ENCODE measurements at places on chromosomes 12 and 14. TPM values are rescaled to one million over a fixed set of nuclear protein-coding genes. Genes with fewer than 3 reads are reported as not detected.

DNA sequence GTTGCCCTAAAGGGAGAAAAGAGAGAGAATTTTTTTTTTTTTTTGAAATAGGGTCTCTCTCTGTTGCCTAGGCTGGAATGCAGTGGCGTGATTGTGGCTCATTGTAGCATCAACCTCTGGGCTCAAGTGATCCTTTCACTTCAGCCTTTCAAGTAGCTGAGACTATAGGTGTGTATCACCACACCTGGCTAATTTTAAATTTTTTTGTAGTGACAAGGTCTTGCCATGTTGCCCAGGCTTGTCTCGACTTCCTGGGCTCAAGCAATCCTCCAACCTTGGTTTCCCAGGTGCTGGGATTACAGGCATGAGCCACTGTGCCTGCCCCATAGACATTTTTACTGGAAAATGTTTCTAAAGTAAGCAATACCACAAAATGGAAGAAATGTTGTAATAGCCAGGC, 36.8 kb downstream of the YARS2 start:
- no peaks in the 10 kb centered on the region for H3K27me3 ChIP-seq
- no peak for DNase-seq

GRCh38 chr12:122917507-122918121, 21.7 kb upstream of the VPS37B start:
- no peak overlapping the region for H3K4me3 ChIP-seq
- no peaks in the 10 kb centered on the region for H3K27me3 ChIP-seq
- H3K27ac ChIP-seq, result peak overlapping the region; percentile 86

- H3K27me3 ChIP-seq, result no peaks in the 10 kb centered on the region
- no peaks in the 10 kb centered on the region for H3K4me1 ChIP-seq
- DNase-seq, result no peak
- no peak overlapping the region for H3K4me3 ChIP-seq
Observed at GRCh38 chr12:48686615-48687334, 4.7 kb upstream of the KANSL2 start.

DNA sequence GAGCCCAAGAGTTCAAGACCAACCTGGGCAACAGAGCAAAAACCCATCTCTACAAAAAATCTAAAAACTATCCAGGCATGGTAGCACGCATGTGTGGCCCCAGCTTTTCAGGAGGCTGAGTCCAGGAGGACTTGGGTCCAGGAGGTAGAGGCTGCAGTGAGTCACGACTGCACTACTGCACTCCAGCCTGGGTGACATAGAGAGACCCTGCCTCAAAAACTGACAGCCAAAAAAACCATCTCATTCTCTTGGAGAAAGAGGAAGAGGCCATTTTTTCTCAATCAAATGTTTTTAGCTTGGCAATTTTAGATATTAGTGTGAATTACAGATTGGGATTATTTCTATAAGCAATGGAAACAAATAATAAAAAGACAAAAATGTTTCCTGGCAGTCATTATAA, 38.2 kb downstream of the ZFC3H1 start:
- DNase-seq, result no peak
- no peaks in the 10 kb centered on the region for H3K27me3 ChIP-seq
- H3K36me3 ChIP-seq, result peaks cover 60% of the 10 kb centered on the region
- H3K4me3 ChIP-seq, result no peak overlapping the region
- no peak overlapping the region for H3K27ac ChIP-seq
- H3K4me1 ChIP-seq, result no peaks in the 10 kb centered on the region

DNA sequence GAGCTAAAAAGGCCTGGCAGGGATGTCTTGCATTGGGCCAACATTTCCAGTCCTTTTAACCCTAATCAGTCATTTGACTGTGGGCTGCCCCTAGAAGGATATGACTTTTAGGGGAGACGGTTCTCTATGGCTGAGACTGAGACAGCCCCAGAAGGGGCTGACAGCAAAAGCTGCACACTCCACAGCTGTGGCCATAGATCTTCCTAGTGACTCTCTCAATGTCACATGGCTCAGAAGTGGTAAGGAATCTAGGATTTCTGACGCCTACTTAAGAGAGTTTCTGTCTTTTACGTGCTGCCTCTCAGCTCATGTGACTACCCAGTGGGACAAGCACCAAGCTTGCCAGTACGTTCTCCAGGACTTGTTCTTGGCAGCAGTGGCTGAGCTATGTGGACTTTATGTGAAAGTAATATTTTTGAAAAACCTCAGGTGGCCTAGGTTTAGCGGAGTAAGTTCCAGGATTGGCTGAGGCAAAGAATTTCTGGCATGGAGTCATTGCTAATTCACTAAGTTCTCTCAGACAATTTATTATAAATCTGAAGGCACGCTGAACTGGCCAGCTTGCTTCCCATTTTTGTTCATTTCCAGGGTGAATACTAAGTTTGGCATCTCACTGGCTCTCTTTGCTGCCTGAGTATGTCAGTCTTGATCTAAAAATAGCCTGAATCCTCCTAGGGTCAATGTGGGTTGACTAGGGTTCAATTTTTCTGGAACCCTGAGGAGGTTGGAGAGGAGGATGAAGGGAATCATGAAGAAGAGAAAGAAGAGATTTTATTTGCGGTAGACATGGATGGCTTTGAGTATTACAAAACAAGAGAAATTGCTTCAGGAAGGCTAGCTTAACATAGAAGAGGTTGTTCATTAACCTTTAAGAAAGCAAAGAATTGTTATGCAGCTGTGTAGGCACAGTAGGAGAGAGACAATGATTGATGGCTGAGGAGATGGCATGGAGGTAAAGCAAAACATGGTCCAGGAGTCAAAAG, 271.8 kb downstream of the AEBP2 start:
- H3K27me3 ChIP-seq, result no peaks in the 10 kb centered on the region
- no peak overlapping the region for H3K27ac ChIP-seq
- H3K4me1 ChIP-seq, result peaks cover 32% of the 10 kb centered on the region
- no peaks in the 10 kb centered on the region for H3K36me3 ChIP-seq
- DNase-seq, result no peak
- no peak overlapping the region for H3K4me3 ChIP-seq

DNA sequence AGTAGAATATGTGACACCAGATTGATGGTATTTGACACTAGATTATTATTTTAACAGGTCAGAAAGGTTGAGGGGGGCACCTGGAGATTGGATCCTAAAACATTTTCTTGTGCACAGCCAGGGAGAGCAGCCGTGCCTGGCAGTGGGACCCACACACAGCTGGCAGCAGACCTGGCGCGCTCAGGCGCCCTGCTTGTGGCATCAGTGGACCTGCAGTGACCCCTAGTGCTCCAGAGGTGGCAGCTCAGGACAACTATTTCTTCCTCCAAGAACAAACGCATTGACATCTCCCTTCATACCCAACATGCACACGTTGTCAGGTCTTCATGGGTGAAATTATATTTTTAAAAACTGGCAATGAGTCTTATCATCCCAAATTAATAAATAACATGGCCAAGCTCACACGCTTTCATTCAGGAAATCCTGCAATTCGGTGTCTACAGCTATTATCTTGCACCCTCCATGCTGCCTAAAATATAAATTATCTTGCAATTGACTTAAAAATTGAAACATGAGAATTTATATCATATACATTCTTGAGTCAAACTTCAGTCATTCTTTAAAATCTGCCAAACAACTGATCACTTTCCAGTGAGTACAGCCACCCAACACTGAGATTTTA, 7.7 kb upstream of the TMEM132D start:
- no peak overlapping the region for H3K27ac ChIP-seq
- H3K4me1 ChIP-seq, result no peaks in the 10 kb centered on the region
- no peaks in the 10 kb centered on the region for H3K27me3 ChIP-seq
- H3K36me3 ChIP-seq, result no peaks in the 10 kb centered on the region

- no peaks in the 10 kb centered on the region for H3K27me3 ChIP-seq
- H3K4me3 ChIP-seq, result no peak overlapping the region
Observed at GRCh38 chr14:92954933-92955332, 32.0 kb downstream of the CHGA start.

- no peak overlapping the region for H3K27ac ChIP-seq
- H3K27me3 ChIP-seq, result no peaks in the 10 kb centered on the region
- peaks cover 15% of the 10 kb centered on the region for H3K4me1 ChIP-seq
- DNase-seq, result no peak
- H3K4me3 ChIP-seq, result no peak overlapping the region
Observed at GRCh38 chr14:104098272-104099095, 13.0 kb downstream of the ASPG start.

- no peaks in the 10 kb centered on the region for H3K36me3 ChIP-seq
- no peak overlapping the region for H3K4me3 ChIP-seq
- no peaks in the 10 kb centered on the region for H3K27me3 ChIP-seq
Observed at GRCh38 chr14:99004112-99004511, 267.9 kb downstream of the BCL11B start.

GRCh38 chr12:3363608-3364007, 127.4 kb upstream of the PRMT8 start:
- H3K4me3 ChIP-seq, result no peak overlapping the region
- H3K36me3 ChIP-seq, result no peaks in the 10 kb centered on the region
- no peaks in the 10 kb centered on the region for H3K27me3 ChIP-seq

DNA sequence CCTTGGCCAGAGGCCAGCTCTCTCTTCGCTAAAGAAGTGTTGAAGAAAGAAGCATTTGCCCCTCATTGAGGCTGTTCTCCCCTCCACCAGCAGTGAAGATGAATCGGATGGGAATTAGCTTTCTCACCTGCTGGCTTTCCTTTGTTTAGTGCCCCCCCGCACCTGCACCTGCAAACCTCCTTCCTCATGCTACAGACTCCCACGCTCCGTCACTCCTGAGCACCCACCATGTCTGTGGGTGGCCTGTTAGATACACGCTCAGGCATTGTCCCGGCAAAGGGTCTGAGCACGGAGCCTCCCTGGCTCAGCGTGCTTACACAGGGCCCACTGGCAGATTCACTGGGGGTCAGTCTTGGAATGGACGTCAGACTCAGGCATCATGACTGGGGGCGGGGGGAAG, 121.6 kb downstream of the GLT1D1 start:
- DNase-seq, result no peak
- no peaks in the 10 kb centered on the region for H3K36me3 ChIP-seq
- H3K27me3 ChIP-seq, result no peaks in the 10 kb centered on the region
- H3K4me1 ChIP-seq, result no peaks in the 10 kb centered on the region
- H3K4me3 ChIP-seq, result no peak overlapping the region

DNA sequence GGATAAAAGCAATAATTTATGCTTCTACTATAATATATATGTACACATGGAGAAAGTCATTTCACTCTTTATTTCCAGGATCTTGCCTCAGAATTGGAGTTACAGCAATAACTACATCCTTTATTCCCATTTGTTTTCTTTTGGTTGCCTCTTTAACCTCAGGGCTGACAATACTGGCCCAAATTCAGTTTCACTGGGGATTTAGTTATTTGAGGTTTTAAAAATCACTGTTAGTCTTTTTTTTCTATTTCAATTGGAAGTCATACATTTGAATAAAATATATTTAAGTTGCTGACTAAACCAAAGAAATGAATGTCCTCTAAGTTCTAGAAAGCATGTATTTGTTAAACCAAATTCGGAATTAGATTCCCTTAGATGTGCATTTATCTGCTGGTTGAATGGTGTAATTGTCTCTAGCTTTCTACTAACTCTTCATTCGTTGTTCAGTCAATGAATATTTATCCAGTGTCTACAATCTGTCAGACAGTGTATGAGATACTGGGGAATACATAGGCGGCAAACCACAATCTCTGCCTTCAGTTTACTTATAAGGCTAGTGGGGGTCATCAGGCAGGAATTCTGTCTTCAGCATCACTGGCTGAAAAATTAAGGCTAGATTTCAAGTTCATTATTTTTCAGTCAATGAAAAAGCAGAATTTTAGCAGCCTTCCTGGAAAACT, 190.8 kb upstream of the ARHGAP5 start:
- no peak overlapping the region for H3K27ac ChIP-seq
- no peak for DNase-seq
- H3K4me3 ChIP-seq, result no peak overlapping the region
- H3K4me1 ChIP-seq, result peaks cover 13% of the 10 kb centered on the region
- no peaks in the 10 kb centered on the region for H3K36me3 ChIP-seq
- H3K27me3 ChIP-seq, result no peaks in the 10 kb centered on the region

DNA sequence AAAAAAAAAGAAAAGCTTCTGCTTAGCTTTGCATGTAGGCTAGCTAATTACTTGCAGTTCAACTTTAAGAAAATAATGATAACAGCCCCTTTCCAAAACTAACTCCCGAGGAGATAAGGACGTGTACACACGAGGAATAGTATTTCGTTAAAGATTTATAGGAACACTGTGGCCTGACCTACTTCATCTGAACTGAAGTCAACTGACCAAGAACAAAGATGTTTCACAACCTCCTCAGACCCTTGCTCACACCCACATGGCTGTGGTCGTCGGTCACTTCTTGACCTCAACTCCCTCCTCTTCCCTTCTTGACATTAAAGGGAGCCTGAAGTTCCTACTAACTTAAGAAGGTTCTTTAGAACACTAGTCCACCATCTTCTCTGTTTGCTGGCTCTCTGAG, 25.3 kb upstream of the FAM181A start:
- H3K4me3 ChIP-seq, result no peak overlapping the region
- H3K27me3 ChIP-seq, result no peaks in the 10 kb centered on the region
- H3K4me1 ChIP-seq, result peaks cover 5% of the 10 kb centered on the region
- no peak for DNase-seq
- H3K36me3 ChIP-seq, result no peaks in the 10 kb centered on the region

GRCh38 chr14:32006263-32007110, 70.6 kb upstream of the ARHGAP5 start:
- no peak for DNase-seq
- H3K27ac ChIP-seq, result no peak overlapping the region
- no peak overlapping the region for H3K4me3 ChIP-seq
- H3K27me3 ChIP-seq, result no peaks in the 10 kb centered on the region

- H3K27ac ChIP-seq, result peak overlapping the region; percentile 90
- peak overlapping the region; percentile 94 for H3K4me3 ChIP-seq
- peaks cover 21% of the 10 kb centered on the region for H3K36me3 ChIP-seq
- H3K27me3 ChIP-seq, result no peaks in the 10 kb centered on the region
- peak; percentile 8 for DNase-seq
Observed at GRCh38 chr14:104865631-104866441, 768 bp downstream of the CEP170B start.

DNA sequence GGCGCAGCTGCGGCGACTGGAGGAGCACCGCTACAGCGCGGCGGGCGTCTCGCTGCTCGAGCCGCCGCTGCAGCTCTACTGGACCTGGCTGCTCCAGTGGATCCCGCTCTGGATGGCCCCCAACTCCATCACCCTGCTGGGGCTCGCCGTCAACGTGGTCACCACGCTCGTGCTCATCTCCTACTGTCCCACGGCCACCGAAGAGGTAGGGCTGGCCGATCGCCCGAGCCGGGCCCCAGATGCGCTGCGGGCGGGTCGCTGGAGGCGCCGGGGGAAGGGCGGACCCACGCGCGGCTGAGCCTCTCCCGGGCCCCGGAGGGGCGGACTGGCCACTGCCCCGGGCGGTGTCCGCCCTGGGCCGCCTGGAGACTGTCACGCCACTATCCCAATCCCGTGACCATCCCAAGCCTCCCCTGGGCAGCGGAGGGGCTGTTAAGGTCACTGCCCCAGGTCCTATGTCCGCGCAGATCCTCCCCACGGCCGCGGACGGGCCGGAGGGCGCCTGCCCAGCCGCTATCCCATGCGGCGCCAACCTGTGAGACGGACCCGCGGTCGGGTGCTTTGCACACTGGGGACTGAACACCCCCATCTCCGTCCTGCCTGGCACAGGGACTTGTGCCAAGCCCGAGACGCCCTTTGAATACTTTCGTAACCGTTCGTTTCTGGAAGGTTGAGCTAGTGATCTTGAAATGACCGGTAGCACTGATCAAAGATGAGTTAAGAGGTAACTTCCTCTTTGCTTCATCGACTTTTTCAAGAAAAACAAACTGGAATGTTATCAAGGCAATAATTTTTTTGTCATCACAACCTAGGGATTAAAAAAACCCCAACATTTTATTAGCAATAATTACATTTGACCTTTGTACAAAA, 725 bp downstream of the CHPT1 start:
- peak overlapping the region; percentile 81 for H3K27ac ChIP-seq
- peaks cover 15% of the 10 kb centered on the region for H3K4me1 ChIP-seq
- peak overlapping the region; percentile 58 for H3K4me3 ChIP-seq
- H3K36me3 ChIP-seq, result no peaks in the 10 kb centered on the region

FAM186B gene
- total RNA-seq, result 0.42 TPM

SERPINA1 gene
- 9.1 TPM for total RNA-seq

HSP90AA1 gene
- 1,380 TPM for total RNA-seq

BDKRB1 gene
- not detected for total RNA-seq

CLEC4C gene
- total RNA-seq, result not detected

FITM1 gene
- 0.81 TPM for total RNA-seq

SDR9C7 gene
- total RNA-seq, result not detected

ESRRB gene
- total RNA-seq, result 1.9 TPM

Measured in HCT116 (cell line).